ENCODE measurements at places on chromosomes 5 and 9. TPM values are rescaled to one million over a fixed set of nuclear protein-coding genes. Genes with fewer than 3 reads are reported as not detected.

DNA sequence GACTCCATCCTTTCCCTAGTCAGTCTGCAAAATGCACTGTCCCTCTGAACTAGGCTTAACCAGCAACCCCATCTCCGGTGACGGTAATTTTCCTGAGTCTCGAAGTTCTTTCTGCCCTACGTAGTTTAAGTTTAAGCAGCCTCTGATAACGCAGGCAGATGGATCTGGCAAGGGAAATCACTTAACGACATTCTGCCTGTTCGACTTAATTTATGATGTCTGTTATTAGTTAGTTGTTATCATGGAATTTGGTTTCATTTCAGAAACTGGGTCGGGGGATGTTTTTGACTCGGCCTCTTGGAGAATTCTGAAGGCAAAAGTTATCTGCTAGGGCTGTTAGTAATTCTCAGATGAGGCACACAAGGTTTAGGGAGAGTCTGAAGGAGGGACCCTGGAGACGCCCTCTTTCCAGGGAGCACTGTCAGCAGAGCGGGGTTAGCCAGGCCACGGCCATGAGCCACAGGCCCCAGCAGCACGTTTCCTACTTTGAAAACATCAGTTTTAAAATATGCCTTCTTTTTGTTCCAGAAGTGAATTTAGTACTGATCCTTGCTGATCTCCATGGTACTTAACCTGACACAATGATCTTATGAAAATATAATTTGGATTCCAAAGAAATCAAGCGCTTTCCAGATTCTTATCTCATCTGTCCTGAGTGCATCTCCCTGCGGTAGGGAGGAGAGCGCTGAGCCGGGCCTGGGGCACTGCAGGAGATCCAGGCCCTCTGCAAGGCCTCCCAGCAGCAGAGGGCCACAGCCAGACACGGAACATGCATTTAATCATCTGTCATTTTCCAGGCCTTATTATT, 171.0 kb upstream of the OTULINL start:
- DNase-seq, result peak; percentile 14

- no peak for DNase-seq
Observed at GRCh38 chr5:81234299-81234698, 1.2 kb downstream of the CKMT2 start.

Gene SPDL1
- 38.6 TPM for polyA plus RNA-seq

Gene MLANA
- polyA plus RNA-seq, result 1.7 TPM

GRCh38 chr5:115450741-115451140, 93.8 kb downstream of the FEM1C start:
- no peak for DNase-seq

- no peak for DNase-seq
Observed at GRCh38 chr9:124122813-124123462, 111.4 kb downstream of the LHX2 start.

Gene FUT7
- not detected for polyA plus RNA-seq

GRCh38 chr9:89405826-89406225, 87.5 kb downstream of the SECISBP2 start:
- peak; percentile 7 for DNase-seq

- no peak for DNase-seq
Observed at GRCh38 chr5:27158171-27158570, 119.8 kb upstream of the CDH9 start.

GRCh38 chr9:105293408-105293807, 49.0 kb downstream of the SLC44A1 start:
- DNase-seq, result no peak

Gene TMEM171
- 0.14 TPM for polyA plus RNA-seq

GRCh38 chr9:97703437-97704344, 6.6 kb upstream of the XPA start:
- DNase-seq, result no peak

GRCh38 chr5:75623846-75624245, 12.6 kb downstream of the ANKDD1B start:
- no peak for DNase-seq
